Stimulated activated CD8-positive, alpha-beta memory T cell treated with anti-CD3 and anti-CD28 coated beads, Interleukin-4, amount 100 ng/mL, for 48 hours (primary cell): ENCODE measurements at places on chromosomes 16 and 17.

DNA sequence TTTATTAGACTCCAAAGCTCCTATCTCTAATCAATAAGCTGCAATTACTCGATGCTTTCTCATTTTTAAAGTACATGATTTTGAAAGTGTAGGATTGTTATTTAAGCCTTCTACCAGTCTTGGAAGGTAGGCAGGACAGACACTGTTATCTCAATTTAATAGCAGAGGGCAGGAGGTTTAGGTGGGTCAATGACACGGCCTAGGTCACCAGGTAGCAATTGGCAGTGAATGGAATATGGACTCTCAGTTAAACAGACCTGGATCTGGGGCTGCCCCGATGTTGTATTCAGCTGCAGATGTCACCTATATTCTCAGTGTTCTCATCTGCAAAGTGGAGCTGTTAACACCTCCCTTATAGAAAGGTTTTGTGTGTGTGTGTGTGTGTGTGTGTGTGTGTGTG is 124.4 kb upstream of the ANKFN1 start:
- no peak for DNase-seq

DNA sequence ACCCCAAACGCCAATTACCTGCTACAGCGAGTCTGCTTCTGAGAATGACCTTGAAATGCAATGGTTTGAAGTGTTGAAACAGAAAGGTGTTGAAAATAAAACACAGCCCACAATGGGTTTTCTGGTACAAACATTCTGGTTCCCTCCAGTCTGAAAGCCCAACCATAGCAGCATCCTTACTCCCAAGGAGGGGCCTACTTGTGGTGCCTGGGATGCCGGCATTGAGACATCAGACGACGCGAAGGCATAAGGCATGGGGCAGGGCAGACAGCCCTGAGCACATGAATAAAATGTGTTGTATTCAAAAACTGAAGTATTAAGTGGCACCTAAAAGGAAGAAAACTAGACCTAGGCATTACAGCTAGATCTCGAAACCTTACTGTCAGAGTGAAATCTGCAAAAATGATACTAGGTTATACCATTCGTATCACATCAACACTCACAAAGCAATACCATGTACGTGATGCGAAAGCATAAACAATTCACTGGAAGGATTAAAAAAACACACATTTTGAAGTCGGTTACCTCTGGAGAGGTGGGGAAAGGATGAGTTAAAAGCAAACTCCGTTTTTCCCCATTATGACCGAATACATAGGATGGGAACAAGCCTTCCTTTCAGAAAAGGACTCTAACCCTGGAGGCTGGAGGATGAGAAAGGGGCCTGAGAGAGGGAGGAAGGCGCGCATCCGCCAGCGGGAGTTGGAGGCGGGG is 702 bp downstream of the NUDT21 start:
- no peak for DNase-seq

DNA sequence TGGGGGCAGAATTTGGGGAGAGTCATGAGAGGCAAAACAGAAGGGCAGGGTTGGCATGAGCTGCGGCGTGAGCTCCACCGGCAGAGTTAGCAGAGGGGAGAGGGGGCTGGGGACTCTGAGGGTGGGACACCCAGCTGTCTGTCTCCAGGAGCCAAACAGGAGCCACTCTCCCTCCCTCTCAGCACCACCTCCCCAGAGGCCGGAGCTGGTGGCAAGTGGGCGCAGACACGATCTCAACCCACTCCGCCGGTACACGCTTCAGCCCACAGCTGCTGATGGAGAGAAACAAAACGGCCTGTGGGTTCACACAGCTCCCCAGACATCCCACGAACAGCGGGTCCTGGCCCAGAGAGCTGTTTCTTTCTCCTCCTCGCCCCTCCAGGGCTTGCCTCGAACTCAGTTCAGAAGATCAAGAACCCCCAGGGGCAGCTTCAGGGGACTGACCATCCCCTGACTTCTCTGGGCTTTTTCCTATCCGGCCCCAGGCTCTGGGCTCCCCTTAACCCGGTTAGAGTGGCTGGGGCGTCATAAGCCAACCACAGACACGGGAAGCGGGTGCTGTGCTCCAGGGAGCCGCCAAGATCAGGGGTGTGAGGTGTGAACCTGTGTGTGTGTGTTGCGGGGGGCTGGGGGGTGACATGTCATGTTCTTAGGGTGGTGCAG is 7.6 kb downstream of the RHBDF2 start:
- peak; percentile 45 for DNase-seq

GRCh38 chr16:67714522-67714921 is 4.6 kb downstream of the GFOD2 start:
- no peak for DNase-seq

- DNase-seq: no peak
Measured at GRCh38 chr17:62188713-62189112, 123.6 kb upstream of the MED13 start.
